ENCODE measurements at places on chromosomes 12 and 14.

GRCh38 chr12:57247041-57247440, 3.9 kb downstream of the STAC3 start:
- DNase-seq = no peak

DNA sequence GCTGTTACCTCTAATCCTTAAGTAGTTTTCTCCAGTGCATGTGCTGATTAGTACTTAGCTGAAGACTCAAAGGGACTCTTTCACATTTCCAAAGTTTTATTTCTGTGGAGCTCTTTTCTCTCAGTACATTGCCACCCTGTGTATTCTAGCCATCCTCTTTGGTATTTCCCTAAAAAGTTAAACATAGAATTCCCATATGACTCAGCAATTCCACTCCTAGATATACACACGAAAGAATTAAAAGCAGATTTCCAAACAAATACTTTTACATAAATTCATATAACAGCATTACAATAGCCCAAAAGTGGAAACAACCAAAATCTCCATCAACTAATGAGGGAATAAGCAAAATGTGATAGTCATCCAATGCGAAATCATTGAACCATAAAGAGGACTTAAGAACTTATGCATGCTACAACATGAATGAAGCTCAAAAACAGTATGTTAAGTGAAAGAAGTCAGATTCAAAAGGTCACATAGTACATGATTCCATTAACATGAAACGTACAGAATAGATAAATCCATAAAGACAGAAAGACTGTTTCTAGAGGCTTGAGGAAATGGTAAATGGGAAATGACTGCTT, 9.0 kb upstream of the NOVA1 start:
- DNase-seq = no peak

GRCh38 chr12:112543751-112544150, 125.0 kb downstream of the PTPN11 start:
- DNase-seq = no peak

GRCh38 chr12:107035733-107036132, 48.8 kb upstream of the MTERF2 start:
- no peak for DNase-seq

GRCh38 chr14:33529787-33530757, 420.8 kb downstream of the EGLN3 start:
- no peak for DNase-seq

DNA sequence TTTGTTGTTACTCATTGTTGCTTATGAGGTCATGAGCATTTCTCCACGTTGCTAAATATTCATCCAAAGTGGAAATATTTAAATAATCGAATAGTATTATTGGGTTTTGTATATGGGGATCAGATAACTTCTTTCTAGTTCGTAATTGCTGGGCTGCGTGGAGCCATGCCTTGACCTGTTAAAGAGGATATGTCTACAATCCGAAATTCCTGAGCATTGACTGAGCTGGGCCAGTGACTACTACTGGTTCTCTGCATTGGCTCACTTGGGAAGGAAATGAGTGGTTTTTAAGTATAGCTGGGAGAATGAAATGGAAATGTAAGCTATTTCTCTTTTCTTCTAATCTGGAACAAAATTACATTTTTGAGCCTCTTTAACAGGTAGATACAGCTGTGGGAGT, 163.2 kb downstream of the RPL10L start:
- DNase-seq = no peak

Measured in CD4-positive, alpha-beta T cell treated with Interleukin-6 at 100 ng/mL for 8 hours (primary cell).